Stimulated activated CD4-positive, alpha-beta T cell treated with anti-CD3 and anti-CD28 coated beads, TNF-alpha, amount 100 ng/mL, for 1 hour (primary cell): ENCODE measurements at places on chromosomes 13 and 19.

DNA sequence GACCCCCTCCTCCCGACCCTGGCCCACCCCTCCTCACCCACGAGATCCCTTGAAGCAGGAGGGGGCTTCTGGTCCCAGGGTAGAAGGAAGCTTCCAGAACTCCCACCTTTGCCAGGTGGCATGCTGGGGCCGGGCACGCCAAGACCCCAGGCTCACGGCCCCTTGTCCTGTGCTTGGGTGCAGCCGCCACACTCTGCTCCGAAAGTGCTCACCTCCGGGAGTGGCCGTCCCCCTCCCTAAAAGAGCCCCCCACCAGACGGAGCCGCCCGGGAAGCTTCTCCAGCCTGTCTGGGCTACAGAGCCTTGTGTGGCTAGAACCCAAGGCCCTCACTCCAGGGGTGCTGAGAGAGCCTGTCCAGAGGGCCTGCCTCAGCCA lies 1.8 kb upstream of the EFNA2 start:
- no peak for DNase-seq

DNA sequence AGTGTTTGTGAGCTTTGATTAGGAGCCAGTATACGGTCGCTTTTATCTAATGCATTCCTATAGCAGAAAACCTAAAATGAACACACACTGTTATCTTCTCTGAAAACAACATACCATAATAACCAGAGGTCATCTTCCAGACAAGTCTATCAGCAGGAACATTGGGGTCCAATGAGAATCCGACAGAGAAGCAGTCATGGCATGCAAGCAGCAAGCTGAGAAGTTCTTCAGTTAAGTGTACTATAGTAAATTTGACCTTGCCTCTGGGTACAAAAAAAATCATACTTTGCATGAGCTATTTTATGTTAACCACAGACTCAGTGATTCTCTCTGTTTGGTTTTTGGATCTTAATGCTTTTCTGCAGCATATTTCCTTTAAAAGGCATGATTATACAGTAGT lies 1505.1 kb downstream of the PCDH9 start:
- DNase-seq: no peak

- DNase-seq: no peak
Measured at GRCh38 chr13:75715601-75716523, 79.7 kb downstream of the LMO7 start.

- no peak for DNase-seq
Measured at GRCh38 chr13:45231305-45231704, 30.5 kb upstream of the KCTD4 start.

DNA sequence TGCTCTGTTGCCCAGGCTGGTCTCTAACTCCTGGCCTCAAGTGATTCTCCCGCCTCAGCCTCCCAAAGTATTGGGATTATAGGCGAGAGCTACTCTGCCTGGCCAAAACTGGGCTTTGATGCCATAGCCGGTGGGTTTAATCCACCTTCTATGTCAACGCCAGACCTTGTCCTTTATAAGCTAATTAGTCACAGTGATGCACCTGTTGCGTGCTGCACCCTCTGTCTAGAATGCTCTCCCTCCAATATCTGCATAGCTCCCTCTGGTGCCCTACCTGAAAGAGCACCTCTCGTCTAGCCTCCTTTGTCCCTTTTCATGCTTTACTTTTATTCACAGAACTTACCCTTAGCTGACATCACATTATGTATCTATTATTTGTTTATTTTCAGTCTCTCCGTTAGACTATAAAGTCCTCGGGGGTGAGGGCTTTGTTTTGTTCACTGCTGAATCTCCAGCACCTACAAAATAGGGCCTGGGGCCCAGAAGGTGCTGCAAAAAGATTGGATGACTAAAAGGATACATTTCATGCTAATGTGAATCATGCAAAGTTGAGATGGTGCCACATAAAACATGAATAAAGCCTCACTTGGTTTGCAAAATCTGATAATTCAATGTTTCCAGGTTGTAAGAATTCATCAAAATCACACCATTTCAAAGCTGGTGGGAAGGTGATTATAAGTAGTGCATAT lies 148.1 kb downstream of the USP12 start:
- DNase-seq: no peak

GRCh38 chr19:45172173-45172572 lies 5.9 kb downstream of the TRAPPC6A start:
- DNase-seq: no peak

GRCh38 chr13:78659732-78660494 lies 958 bp upstream of the OBI1 start:
- DNase-seq: no peak

DNA sequence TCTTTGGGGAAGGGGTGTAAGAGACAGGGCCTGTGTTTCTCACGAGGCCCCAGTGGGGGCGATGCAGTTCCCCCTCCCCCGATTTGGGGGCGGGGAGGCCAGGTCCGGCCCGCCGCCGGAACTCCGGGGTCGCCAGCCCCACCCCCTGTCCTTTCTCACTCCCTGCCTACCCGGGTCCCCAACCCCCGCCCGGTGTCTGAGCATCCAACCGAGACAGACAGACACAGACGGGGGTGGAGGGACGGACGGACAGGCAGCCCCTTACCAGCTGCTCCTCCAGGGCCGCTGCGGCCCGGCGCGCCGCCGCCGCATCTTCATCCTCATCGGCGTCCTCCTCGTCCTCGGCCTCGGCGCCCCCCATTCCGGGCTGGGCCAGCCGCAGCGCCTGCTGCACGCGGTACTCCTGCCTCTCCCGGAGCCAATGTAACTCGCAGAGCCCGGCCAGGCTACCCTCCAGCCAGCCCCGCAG lies 397 bp downstream of the DACT3 start:
- DNase-seq: no peak

GRCh38 chr13:31684466-31684865 lies 54.9 kb upstream of the RXFP2 start:
- no peak for DNase-seq

DNA sequence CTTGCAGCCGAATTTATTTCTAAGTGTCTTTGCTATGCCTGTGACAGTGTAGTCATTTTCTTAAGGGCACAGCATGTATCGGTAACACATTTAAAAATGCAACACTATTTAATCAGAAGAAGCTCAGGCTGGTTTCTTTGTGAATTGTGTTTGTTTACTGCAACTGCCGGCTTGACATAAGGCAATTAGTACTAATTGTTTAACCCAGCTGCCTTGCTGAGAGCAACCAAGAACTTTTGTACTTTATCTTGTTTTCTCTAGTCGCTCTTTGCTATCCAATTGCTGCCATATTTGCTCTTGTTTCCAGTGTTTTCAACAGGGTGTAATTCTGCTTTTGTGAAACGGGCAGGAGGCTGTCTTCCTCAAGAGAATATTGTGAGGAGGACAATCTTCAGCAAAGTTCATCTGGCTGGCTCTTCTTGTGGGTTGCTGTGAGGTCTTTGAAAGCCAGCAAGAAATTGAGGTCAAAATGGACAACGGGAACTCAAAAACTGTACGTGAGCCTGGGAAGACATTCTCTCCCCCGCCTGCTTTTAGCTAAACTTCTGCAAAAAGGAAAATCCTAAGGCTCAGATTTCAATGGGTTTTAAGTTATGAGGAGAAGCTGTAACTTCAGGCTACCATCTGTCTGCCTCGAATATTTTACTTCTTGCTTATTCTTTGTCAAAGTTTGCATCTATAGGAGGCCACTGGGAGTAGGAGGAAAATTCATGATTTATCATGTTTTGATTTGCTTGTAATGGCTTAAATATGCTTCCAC lies 75.8 kb upstream of the TSHZ3 start:
- DNase-seq: no peak

- DNase-seq: no peak
Measured at GRCh38 chr13:73428706-73429105, 369.9 kb downstream of the KLF5 start.

DNA sequence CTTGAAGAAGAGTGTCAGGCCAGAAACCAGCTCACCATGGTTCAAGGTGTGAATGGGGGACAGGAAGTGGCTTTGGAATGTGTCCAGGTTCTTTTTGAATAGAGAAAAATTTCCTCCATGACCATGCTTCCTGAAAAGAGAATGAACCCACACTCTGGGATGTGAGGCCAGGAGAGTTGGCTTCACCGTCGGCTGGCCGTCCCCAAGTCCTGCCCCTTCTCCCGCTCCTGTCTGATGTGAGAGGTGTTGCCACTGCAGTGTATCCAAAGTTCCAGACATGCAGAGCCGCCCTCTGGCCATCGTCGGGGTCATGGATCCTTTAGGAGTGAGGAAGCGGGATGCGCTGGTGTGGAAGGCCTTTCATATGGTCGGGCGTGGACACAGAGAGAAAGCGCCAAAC lies 101.2 kb downstream of the COL4A2 start:
- no peak for DNase-seq

DNA sequence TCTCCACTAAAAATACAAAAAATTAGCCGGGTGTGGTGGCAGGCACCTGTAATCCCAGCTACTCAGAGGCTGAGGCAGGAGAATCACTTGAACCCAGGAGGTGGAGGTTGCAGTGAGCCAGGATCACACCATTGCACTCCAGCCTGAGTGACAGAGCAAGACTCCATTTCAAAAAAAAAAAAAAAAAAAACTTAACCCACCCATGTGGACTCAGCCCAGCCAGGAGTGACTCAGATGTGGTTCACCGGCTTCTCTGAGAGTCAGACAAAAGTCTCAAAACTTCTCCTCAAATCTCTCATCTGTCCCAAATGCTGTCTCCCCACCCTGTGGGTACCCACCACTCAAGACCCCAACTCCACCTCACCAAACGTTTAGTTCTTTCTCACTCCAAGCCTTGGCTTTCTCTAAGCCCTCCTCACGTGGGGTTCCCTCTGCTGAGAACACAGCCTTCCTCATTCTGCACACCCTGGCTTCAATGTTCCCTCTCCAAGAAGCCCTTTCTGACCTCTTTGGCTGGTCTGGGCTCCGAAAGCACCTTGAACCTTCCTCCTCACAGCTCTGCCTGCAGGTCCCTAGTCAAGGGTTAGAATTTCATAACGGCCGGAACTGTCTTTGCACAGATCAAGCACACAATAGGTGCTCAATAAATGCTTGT lies 11.1 kb upstream of the RAB3A start:
- no peak for DNase-seq

- DNase-seq: no peak
Measured at GRCh38 chr13:111251646-111252445, 68.6 kb upstream of the TEX29 start.

GRCh38 chr19:16531380-16531669 lies 10.9 kb downstream of the CHERP start:
- no peak for DNase-seq

DNA sequence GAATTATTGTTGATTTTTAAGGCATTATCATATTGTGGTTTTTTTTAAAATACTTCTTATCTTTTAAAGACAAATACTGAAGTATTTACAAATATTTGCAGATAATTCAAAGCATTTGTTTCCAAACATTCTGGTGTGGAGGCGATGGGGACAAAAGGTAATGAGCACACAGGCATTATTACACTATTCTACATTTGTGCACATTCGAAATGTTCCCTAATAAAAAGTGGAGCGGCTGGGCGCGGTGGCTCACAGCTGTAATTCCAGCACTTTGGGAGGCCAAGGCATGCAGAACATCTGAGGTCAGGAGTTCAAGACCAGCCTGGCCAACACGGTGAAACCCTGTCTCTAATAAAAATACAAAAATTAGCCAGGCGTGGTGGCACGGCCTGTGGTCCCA lies 133.4 kb downstream of the FOXO1 start:
- DNase-seq: no peak

DNA sequence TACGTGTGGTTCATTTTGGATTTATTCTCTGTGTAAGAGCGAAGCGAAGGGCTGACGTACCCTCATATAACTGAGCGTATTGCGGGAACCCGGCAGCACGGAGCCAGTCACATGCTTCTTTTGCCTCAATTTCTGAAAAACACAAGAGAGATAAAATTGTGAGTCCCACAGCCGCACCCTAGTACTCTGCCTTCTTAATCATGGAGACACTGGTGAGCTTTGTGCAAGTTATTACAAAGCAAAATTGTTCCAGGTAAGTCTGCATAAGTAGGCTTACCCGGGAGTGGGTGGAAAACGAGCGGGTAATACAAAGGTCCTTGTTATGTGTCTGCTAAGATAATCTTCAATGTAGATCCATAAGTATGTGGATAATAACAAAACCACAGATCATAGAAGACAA lies 118.1 kb downstream of the STARD13 start:
- no peak for DNase-seq

- DNase-seq: no peak
Measured at GRCh38 chr19:13984875-13985741, 21.0 kb downstream of the RFX1 start.

GRCh38 chr13:42049454-42049813 lies 986 bp downstream of the DGKH start:
- no peak for DNase-seq

- peak; percentile 59 for DNase-seq
Measured at GRCh38 chr13:29594710-29595379, 643 bp downstream of the SLC7A1 start.

- DNase-seq: no peak
Measured at GRCh38 chr13:76503291-76503690, 382.9 kb downstream of the KCTD12 start.

- no peak for DNase-seq
Measured at GRCh38 chr19:56991912-56992311, 127.9 kb upstream of the USP29 start.
